Ureter (tissue), 1 donor: ENCODE measurements at places on chromosomes 5 and 9. TPM values are rescaled to one million over a fixed set of nuclear protein-coding genes. Genes with fewer than 3 reads are reported as not detected.

ST8SIA4 gene
- total RNA-seq: 6.5 TPM

PCDHGB2 gene
- 4.3 TPM for total RNA-seq

GRCh38 chr9:6575324-6576034, 70.0 kb downstream of the GLDC start:
- no peak for DNase-seq

DNA sequence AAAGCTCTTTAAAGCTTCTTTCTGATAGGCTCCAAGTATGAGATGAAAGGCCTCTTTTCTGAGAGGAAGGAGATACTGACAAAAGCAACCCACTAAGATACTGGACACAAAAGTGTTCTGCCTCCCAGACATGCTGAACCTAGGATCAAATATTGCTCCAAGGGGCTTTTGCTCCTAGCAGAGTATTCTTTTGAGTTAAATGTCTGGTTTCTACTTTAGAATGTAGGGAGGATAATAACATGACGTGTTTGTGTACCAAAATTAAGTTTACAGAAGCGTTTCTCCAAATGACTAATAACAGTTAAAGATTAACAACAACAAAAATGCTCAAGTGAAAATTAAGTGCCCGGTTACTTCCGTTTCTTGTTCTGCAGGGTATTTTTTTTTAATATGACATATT, 2293.3 kb upstream of the C9orf72 start:
- DNase-seq: no peak

DNA sequence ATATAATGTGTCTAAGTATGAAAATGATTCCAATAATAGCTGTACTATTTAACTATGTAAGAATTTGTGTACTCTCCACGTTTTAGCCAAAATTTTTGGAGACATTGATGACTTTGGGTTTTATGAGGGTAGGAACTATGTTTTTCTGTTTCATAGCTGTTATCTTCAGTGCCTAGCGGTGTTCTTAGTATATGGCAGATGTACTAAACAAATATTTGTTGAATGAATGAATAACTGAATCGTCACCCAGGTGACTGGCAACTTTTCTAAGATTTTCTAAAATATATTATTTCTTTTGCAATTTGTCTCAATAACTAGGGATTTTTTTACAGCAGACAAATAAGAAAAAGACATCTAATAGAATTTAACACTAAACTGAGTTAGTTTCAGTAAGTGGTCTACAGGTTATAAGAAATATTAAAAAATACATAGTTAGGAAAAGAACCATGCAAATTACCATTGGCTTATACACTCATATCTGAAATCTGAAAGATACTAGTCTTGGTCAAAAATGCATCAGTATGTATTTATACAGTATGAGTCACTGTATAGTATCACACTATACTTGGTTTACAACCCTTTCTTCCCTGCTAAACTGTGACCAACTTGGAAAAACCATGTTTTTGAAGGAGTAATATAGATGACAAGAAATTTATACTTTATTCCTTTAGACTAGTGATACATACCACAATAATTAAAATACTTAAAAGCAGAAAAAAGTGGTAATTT, 10.5 kb upstream of the ERCC6L2 start:
- no peak for DNase-seq

DNA sequence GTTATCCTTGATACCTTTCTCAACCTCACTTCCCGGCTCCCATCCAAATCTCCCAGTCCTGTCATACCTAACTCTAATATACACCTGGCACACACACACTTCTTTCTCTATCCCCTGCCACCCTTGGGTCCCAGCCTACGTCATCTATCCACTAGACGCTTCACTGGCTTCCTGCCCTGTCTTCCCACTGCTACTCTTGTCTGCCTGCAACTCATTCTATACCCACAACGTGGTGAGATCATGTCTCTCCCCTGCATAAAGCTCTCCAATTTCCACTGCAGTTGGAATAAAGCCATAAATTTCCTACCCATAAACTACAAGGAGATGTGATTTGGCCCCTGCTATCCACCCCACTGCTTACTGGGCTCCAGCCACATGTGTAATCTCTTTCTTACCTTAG, 93.5 kb downstream of the JMY start:
- DNase-seq: no peak

NADK2 gene
- 36.8 TPM for total RNA-seq

DNA sequence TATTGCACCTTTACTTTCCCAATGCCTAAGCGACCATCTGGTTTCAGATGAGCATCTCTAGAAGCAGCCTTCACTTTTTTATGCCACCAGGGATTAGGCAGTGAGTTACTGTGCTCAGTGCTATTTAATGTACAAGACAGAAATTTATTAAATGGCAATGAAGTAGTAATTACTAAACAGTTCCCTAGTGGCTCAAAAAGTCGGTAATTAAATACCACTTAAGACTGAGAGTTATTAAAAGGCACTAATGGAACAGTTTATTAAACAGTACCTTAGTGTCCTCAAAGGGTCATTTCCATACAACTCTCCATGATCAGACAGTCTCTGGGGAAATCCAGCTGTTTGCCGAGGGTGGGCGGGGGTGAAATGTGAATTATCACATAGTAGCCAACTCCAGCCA, 42.3 kb downstream of the LHFPL2 start:
- no peak for DNase-seq
